ENCODE measurements at places on chromosomes 11 and 22. TPM values are rescaled to one million over a fixed set of nuclear protein-coding genes. Genes with fewer than 3 reads are reported as not detected.

DNA sequence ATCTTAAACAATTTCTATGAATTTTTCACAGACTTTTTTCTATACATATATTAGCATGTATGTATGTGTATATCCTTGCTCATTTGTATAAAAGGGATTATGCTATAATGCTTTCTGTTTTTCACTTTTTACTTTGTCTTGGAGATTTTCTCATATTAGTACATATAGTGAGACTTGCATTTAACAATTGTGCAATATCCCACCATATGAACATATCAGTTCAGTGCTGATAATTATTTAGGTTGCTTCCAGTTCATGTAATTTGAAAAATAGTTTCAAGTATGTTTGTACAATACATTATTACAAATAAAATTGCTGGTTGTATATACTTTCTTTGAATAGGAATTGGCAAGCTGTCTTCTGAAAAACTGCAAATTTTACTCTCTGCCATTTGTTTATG, 37.9 kb downstream of the HEPHL1 start:
- no peak for DNase-seq

DNA sequence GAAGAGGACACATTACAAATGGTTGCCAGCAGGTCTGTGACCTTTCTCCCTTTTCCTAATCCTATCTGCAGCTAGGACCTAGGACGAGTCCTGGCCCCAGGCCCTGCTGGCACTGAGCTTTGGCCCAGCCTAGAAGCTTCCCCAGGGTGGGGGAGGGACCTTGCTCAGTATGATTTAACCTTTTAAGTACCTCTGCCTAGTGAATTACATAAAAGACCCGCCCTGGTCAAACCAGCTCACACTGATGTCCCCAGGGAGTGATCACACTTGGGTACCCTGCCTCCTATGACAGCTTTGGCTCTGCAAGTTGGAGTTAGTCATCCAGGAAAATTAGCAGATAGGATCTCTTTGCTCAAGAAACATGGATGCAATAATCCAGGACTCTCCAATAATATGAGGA, 21.9 kb downstream of the ASCC2 start:
- DNase-seq, result peak; percentile 79

GRCh38 chr11:106077609-106078455, at the start of gene AASDHPPT:
TSS of gene AASDHPPT (plus strand) at chr11:106077662. CDS start at chr11:106077711, 49 bp downstream.
- DNase-seq, result no peak

ZP1 gene
- not detected for total RNA-seq

- no peak for DNase-seq
Observed at GRCh38 chr11:120147094-120147949, 9.4 kb upstream of the TRIM29 start.

DNA sequence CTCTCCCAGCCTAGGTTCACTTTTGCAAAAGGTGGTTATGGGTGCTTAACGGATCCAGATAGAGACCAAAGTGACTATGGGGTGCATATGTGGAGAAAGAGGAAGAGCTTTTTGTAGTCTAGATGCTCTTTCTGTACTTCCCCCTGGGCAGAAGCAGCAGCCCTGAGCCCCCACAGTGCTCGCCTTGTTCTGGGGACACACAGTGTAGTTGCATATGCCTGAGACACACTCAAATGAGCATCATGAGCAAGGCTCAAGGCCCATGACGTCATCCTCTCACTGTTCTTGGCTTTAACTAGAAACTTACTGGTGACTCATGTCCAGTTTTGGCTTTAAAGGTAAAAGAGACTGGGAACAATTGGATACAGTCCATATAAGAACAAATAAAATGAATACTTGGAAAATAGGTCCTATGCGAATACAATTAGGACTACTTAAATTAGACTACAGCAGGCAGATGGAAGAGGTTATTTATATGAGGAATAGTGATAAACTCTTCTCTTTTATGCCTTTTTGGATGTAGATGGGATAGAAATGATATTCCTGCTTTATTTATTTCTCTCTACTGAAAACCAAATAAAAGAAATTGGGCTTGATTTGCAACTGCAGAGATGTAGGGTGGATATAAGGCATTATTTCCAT, 20.1 kb upstream of the PEX26 start:
- no peak for DNase-seq

DNA sequence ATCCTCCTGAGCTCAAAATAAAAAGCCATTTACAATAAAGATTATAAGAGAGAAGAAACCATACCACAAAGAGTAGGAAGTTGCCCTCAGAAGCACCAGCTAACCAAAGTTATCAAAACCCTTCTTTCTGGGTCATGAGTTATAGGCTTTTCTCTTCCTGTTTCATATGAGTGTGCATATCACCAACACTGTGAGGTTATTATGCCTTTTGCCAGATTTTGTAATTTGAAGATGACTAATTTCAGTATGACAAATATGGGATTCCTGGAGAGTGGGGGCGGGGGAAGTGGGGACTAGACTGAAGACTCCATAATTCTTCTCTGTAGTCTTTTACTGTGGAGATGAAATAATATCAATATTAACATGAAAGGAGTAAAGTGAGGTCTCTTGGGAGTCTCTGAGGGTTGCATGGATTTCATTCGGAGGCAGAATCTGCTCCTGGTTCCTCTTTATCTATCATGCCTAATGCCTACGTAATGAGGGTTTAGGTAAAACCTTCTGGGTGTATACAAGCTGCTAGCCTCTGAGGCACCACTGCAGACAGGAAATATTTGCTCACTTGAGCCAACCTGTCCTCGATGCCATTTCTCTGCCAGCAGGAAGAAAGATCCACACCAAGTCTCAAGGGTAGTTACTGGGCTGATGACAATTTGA, 2.1 kb downstream of the LPXN start:
- peak; percentile 47 for DNase-seq

All from left ventricle myocardium inferior (tissue), 1 donor.